ENCODE measurements at places on chromosomes 12 and 14. TPM values are rescaled to one million over a fixed set of nuclear protein-coding genes. Genes with fewer than 3 reads are reported as not detected.
A peak's percentile ranks its signal among the peaks of the same experiment; 100 is the strongest.

- H3K27ac ChIP-seq, result peak overlapping the region; percentile 94
- no peaks in the 10 kb centered on the region for H3K27me3 ChIP-seq
These were observed 41.9 kb downstream of the STX2 start for GRCh38 chr12:130796985-130797686.

GRCh38 chr12:108802101-108802961 is 55.1 kb downstream of the SSH1 start:
- no peaks in the 10 kb centered on the region for H3K27me3 ChIP-seq
- no peak overlapping the region for H3K4me3 ChIP-seq
- peaks cover 57% of the 10 kb centered on the region for H3K36me3 ChIP-seq
- H3K27ac ChIP-seq, result no peak overlapping the region
- DNase-seq, result no peak
- H3K4me1 ChIP-seq, result peaks cover 16% of the 10 kb centered on the region

SRGAP1 gene
- total RNA-seq, result not detected

DNA sequence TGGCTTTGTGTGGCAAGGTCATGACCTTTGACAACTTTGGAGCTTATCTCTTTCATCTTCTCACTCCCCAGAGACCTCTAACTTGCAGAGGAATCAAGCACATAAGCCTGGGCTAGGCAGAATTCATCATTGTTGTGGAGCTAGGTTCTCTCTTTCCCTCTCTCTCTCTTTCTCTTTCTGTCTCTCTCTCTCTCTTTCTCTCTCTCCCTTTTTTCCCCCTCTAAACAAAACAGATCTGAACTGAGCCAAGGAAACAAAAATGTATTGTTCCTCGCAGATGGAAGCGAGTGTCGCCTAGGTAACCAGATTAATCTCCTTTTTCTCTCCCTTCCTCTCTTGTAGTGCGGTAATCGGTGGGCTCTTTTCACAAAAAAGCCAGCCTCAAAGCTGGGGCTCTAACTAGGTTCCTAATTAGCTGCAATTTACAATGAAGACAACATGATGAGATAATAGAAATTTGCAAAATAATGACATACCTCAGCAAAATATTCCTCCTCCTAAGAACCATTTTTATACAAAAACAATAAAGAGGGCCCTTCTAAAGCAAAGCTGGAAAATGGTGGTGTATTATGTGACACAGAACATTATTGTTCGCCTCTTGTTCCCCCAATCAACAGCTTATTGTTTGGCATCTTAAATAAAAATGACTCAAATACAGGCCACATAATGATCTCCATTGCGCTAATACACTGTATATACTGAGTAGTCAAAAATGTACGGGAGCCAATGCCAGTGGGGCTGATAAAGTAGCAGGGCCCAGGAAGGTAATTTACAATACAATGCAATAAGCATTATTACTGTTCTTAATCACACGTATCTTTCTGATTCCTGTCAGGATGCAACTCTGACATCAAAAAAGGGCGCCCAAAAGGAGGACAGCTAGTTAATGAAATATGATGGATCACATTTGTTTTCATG is 65.7 kb upstream of the SOX5 start:
- no peaks in the 10 kb centered on the region for H3K36me3 ChIP-seq
- no peak for DNase-seq
- H3K4me1 ChIP-seq, result no peaks in the 10 kb centered on the region
- H3K27me3 ChIP-seq, result no peaks in the 10 kb centered on the region

GRCh38 chr12:65152596-65152995 is 16.8 kb upstream of the LEMD3 start:
- DNase-seq, result no peak
- no peak overlapping the region for H3K4me3 ChIP-seq
- H3K27me3 ChIP-seq, result peaks cover 17% of the 10 kb centered on the region
- peaks cover 3% of the 10 kb centered on the region for H3K36me3 ChIP-seq
- peaks cover 25% of the 10 kb centered on the region for H3K4me1 ChIP-seq
- H3K27ac ChIP-seq, result no peak overlapping the region

GRCh38 chr12:127178463-127178862 is 1088.5 kb upstream of the TMEM132C start:
- no peaks in the 10 kb centered on the region for H3K4me1 ChIP-seq
- H3K36me3 ChIP-seq, result no peaks in the 10 kb centered on the region
- DNase-seq, result no peak

DNA sequence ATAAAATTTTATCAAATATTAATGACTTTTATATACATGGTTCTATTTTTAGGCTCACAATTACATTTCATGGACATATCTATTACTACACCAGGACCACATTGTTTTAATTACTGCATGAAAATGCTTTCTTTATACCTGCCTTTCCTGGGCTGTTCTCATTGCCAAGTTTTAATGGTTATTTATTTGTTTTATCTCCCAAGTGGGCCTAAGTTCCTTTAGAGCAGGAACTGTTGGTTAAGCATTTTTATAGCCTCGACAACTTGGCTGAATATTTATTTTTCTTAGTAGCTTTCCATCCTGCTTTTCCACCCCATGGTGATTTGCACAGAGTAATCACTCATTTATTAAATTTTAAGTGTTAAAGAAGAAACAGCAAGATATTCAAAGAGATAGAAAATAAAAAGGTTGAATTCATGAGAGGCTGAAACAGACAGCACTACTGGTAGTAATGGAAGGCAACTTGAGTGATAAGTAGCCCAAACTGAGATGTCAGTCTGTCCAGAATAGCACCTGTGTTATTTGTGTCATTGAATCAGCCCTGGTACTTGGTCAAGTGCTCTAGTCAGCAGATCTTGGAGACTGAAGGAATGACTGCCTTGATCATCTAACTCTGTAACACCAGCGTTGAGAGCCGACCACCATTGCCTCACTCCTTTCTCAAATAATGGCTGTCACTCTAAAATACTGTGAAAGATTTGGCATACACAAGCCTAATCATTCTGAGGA is 119.1 kb upstream of the EGLN3 start:
- no peak overlapping the region for H3K4me3 ChIP-seq
- H3K27me3 ChIP-seq, result peaks cover 6% of the 10 kb centered on the region
- no peak overlapping the region for H3K27ac ChIP-seq
- peaks cover 1% of the 10 kb centered on the region for H3K36me3 ChIP-seq
- DNase-seq, result no peak

DNA sequence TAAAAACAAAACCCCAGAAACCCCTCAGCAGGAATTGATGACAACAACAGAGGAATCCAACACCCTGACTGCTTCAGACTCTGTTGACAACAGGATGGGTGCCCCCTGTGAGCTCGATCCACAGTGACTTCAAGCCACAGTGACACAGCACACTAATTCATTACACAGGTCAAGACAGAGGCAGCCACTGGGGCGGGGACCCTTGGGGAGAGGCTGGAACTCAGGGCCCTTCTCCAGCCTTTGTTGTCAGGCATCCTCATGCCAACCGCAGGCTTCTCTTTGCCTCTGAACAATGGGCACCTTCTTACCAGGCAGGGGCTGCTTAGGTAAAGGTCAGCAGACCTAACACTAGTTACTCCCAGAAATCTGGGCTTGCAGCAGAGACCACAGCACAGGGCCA is 37.6 kb downstream of the ACADS start:
- no peaks in the 10 kb centered on the region for H3K27me3 ChIP-seq
- no peak for DNase-seq
- peaks cover 7% of the 10 kb centered on the region for H3K36me3 ChIP-seq
- H3K4me1 ChIP-seq, result no peaks in the 10 kb centered on the region
- H3K4me3 ChIP-seq, result no peak overlapping the region

All from activated CD8-positive, alpha-beta memory T cell treated with anti-CD3 and anti-CD28 coated beads, Interleukin-2, amount 10 ng/mL, durations not matched to agents 7 days and 5 days (primary cell).